ENCODE measurements at places on chromosomes 13 and 19.

DNA sequence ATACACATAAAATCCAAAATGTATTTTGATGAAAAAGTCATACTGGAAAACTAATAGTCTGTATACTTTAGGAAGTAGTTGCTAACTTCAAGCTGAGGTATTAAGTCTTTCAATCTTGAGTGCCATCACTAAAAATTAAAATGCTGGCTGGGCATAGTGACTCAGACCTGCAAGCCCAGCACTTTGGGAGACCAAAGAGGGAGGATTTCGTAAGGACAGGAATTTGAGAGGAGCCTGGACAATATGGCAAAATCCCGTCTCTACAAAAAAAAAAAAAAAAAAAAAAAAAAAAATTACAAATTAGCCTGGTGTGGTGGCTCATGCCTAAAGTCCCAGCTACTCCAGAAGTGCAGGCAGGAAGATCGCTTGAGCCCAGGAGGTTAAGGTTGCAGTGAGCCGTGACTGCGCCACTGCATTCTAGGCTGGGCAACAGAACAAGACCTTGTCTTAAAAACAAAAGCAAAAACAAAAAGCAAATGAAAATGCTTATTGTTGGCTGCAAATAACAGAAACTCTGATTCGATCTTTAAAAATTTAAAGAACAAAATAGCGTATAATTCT, 1994.2 kb upstream of the PCDH20 start:
- DNase-seq, result no peak

GRCh38 chr13:112456138-112457056, 80.2 kb downstream of the SPACA7 start:
- no peak for DNase-seq

DNA sequence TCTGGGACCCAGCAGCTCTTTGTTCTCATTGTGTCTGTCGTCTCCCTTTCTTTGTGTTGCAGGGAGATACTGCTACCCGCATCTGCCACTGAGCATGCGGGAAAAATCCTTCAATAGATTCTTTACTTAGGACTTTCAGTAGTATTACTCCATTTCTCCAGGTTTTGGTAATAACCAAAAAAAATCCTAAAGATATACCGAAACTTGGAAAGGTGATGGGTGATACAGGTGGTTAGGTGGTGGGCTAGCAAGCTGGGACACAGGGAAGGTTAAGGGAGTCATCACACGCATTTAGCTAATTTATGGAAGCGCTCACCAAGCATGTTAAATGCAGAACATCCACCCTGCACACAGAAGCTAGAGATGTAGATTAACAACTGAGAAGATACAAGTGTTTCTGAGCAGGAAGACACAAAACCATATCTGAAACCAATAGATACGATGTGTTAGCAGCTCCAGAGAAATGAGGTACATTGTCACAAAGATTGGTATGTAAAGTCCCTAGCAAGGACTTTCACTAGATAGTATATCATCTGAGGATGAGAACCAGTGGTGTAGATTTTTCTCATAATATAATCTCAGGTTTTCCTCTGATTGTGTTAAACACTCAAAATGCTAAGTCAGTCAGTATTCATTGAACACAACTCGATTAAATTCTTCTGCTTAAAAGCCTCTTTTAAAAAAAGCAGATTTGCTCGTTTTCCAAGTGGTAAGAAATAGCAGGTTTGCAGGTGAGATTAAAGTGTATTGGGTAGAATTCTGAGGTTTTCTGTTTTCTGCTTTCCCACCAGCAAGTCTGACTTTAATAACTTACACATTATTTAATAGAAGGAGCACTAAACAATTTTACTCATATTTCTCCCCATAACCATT, 1.2 kb upstream of the SLAIN1 start:
- DNase-seq, result peak; percentile 23

GRCh38 chr13:100523411-100523810, 65.2 kb downstream of the GGACT start:
- DNase-seq, result no peak

GRCh38 chr13:113405481-113406300, 41.8 kb upstream of the GRTP1 start:
- no peak for DNase-seq

DNA sequence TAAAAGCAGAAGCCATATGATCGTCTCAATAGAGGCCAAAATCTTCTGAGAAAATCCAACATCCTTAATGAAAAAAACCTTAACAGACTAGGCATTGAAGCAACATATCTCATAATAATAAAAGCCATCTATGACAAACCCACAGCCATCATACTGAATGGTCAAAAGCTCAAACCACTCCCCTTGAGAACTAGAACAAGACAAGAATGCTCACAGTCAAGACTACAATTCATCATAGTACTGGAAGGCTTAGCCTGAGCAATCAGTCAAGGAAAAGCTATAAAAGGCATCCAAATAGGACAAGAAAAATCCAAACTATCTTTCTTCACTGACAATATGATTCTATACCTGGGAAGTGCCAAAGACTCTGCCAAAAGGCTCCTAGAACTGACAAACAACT, 2668.2 kb upstream of the PCDH20 start:
- no peak for DNase-seq

GRCh38 chr19:4556597-4557127, 2.8 kb downstream of the SEMA6B start:
- DNase-seq, result no peak

GRCh38 chr19:3440082-3440481, 40.2 kb downstream of the SMIM24 start:
- no peak for DNase-seq

DNA sequence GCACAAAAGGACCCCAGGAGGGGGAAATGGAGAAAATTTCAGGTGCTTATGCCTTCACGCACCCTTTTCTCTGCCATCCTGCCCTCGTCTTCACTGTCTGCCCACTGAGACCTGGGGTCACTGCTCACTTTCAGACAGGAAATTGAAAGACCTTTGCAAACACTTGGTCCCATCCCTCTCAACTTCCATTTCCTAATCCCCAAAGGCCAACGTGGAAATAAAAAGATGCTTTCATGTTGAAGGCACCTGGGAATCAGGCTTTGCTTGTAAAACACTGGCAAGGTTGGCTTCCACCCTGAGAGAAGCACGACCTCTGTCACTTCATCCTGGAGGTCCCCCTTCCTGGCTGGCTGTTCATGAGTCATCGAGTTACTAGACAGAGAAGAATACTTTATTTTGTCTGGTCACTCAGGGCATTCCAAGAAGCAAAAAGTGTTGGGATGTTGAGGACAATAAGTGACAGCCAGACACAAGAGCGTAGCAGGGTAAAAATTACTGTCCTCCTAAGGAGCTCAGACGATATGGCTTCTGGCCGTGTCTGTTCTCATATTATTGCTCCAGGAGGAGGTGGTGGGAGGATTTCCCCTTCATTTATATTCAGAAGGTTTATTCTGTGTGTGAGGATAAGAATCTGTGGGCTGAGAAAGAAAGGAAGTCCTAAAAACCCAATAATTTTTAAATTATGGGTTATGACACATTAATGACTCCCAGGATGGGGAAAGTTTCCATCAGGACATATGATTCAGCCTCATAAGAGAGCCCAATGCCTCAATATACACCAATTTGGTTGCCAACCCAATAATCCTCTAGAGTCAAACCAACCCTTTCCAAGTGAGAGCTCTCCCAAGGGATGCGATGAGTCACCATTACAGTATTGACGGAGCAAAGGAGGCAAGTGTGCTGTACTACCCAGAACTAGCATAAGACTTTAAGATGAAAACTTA, 409.0 kb downstream of the COG6 start:
- no peak for DNase-seq

DNA sequence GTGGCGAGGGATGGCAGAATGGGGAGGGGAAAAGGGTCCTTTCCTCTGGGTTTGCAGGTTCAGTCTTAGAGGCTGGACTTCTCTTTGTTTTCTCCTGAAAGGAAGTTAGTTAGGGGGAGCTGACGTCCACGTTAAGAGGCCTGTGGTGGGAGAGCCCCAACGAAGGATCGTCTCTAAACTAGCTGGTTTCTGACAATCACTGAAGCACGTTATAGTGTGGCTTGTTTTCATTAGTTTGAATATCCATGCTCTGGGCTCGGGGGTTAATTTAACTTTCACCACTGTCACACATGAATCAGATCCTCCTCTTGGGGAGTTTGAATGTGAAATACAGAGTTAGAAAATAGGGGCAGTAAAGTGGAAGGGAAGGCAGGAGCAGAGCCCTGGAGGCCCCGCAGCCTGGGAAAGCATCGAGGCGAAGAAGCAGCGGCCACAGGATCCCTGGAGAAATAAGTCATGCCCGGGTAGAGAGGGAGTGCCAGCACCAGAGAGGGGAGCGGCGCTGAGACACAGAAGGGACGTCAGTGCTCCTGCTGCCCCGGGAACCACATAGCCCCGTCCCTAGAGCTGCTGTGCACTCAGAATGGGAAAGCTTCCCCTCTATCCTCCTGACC, 31.1 kb upstream of the AMER2 start:
- peak; percentile 56 for DNase-seq

DNA sequence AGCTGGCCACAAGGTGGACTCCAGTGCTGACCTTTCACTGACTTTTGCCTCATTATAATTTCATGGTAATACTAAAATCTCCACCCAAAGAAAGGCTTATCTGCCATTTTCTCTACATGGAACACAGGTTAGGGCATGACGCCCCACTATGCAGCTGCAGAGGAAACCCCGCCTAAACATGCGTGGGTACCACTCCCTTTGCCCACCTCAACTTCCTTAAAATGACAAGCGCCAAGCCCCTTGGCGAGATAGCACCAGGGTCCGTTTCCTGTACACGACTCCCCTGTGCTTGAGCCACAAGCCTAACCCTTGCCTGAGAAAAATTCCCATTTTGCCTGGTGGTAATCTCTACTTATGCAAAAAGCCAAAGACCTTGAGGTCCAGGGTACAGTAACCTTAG, 36.0 kb upstream of the PABPC3 start:
- DNase-seq, result no peak

DNA sequence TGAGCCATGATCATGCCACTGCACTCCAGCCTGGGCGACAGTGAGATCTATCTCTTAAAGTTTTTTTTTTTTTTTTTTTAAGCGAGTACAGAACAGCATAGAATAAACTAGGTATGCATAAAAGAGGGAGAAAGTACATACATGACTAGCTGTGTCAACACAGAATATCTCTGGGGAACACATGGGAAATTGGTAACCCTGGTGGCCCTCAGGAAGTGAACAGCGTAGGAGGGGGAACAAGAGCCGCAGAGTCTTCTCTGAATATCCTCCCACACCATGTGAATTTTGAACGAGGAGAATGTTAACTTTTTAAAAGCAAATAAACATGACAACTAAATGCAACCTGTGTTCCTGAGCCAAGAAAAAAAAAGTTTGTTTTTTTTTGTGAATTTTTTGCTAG, 15.2 kb downstream of the PHLDB3 start:
- no peak for DNase-seq

All from right kidney (tissue), 9 donors.